ENCODE measurements at places on chromosomes 1 and 21.

GRCh38 chr1:90799326-90799725, 82.2 kb upstream of the BARHL2 start:
- no peak for DNase-seq

GRCh38 chr1:19684677-19685076, 20.0 kb downstream of the HTR6 start:
- DNase-seq: no peak

DNA sequence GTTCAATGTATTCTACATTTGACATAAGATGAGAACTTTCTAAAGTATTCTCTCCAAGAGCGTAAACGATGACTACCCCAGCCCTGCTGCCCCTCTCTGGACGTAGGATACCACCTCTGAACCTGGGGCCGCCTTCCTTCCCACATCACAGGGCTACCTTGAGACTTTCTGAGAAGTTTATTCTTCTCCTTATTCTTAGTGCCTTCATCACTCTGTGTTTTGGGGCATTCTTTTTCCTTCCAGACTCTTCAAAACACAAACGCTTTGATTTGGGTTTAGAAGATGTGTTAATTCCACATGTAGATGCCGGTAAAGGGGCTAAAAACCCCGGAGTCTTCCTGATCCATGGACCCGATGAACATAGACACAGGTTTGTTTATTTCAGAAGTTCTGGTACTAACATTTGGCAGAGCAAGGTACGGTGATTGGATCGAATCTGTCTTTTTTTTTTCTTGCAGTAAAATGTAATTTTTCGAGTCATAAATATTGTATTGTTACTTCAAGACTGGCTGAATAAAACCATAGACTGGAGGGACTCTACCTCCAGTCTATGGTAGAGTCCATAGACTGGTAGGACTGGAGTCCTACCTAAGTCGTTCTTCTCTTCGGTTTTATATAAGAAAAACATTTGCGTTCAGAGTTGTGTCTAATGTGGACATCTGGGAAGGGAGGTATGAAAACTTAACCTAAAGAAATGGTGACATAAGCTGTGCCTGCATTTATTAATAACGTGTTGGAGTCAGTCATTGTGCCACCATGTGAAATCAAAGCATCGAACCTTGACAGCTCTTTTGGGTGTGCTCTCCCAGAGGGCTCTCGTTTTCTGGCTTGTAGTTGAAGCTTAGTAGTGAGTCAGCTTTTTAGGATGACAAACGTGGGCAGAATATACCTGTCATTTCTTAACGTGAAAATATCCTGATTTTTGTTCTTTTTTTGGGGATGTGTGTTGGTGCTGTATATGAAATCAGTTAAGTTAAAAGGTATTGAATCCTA, 1.2 kb downstream of the MAN1A2 start:
- no peak for DNase-seq

- no peak for DNase-seq
These were observed 3.3 kb upstream of the HNRNPCL1 start for GRCh38 chr1:12851779-12852178.

- no peak for DNase-seq
These were observed 780.6 kb downstream of the BRINP3 start for GRCh38 chr1:189697113-189697512.

DNA sequence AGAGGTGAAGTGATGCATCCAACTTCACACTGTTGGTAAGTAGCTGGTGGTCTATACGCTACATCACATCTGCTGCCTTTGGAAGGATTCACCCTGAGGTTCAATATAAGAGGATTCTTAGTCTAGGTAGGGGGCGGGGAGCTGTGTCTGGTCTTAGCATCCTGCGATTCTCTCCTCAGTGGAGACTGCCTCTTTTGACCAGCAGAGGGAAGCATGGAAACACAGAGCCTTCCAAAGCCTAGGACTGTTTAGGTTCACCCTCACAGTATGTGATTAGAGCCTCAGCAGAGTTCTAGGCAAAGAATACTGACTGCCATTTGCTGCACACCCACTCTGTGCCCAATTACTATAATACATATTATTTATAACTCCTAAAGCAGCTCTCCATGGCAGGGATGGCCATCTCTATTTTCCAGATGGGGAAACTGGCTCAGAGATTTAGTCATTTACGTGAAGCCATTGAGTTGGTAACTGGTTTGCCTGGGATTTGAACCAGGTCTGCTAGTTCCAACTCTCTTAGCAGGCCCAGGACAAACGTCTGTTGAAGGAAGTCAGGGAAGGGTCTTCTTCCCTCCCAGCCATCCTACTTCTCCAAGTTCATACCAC, 28.9 kb upstream of the EFCAB14 start:
- DNase-seq: no peak
